ENCODE measurements at places on chromosomes 3 and 15. TPM values are rescaled to one million over a fixed set of nuclear protein-coding genes. Genes with fewer than 3 reads are reported as not detected.

DNA sequence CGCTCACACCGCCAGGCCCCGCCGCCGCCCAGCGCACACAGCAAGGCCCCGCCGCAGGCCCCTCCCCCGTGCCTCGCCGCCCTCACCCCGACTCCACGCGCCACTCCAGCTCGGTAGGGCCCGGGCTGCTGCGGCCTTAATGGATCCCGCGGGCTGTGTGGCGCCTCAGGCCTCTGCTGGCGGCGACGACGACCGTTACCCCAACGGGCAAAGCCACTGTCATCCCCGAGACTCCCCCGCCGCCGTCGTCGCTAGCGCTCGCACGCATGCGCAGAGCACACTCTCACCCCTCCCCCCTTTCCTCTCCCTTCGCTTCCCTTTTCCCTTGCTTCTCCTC is at the start of gene MSL2:
MSL2 (minus strand) TSS at position 272 of the 337 bp plus-strand sequence. CDS start 1,222 bp downstream, outside the sequence.
- DNase-seq: no peak

DNA sequence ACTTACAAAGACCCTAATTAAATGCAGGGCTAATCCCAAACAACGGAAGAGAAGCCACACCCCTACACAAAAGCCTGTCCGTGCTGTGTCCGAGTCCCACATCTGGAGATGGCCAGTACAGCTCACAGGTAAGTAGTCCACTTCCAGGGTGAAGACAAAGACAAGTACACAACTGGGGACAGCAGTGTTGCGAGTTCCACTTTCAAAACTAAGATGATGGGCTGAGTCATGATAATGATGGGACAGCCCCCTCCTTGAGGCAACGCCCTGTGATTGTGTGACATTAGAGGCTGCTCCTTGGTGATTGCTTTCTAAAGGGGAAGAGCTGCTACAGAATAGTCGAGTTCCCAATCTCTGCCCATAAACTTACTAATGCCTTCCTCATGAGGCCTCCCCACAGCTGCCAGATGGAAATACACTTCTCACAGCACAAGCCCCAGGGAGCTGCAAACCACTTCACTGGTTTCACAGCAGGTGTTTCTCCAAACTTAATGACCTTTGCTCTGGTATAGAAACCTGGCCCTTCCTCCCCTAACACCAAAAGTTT is 27.6 kb downstream of the RFT1 start:
- DNase-seq: no peak

DNA sequence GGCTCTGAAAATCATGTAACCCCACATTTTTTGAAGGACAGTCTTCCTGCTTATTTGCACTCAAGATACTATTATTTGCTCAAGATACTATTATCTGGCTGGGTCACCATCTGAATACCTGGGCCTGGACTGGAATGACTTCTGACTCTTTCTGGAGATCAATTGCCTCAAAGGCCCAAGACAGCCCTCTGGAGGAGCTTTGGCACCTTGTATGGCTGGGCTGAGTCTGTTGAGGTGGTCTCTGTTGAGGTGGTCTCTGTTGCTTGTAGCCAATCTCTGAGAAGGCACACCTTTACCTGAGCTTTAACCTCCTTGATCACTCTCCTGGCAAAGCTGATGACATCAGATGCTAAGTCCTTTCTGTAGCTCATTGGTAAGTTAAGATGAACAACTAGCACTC is 33.0 kb downstream of the SPATA12 start:
- no peak for DNase-seq

- no peak for DNase-seq
Observed at GRCh38 chr15:51623386-51623938, 891 bp upstream of the DMXL2 start.

GRCh38 chr3:54188176-54188791 is 65.9 kb downstream of the CACNA2D3 start:
- peak; percentile 64 for DNase-seq

DNA sequence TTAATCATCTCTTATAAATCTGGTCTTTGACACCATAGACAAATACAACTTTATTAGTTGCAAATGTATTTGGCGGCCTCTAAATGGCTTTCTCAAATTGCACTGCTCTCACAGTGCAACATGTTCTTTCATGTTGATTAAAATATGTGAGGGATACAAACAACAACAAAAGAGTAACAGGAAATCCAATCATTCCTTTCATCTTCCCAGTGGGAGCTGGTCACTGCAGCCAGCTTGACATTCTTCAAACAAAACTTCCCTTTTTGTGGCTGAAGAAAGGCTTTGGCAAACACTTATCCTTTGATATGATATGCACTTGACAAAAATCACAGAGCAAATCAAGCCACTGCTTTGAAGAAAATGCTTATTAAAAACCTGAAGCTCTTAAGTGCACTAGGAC is 973.6 kb downstream of the EPHA3 start:
- no peak for DNase-seq

DNA sequence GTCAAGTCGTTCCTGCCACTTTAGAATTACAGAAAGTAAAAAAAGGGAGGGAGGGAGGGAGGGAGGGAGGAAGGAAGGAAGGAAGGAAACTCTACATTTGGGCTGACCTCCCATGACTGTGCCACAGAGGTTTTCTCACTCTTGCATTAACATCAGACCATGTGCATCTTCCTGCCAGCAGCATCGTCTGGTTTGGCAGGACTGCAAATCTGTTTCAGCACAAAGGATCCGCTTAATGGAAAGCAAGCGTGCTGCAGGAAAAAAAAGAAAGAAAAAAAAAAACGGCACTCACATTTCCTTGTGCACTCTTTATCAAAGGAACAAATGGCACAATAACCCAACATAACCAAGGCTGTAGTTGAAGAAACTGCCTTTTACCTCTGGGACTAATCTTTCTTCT is 148.8 kb upstream of the HES1 start:
- DNase-seq: no peak

GRCh38 chr3:49807431-49808114 is 4.5 kb downstream of the INKA1 start:
- DNase-seq: no peak

DNA sequence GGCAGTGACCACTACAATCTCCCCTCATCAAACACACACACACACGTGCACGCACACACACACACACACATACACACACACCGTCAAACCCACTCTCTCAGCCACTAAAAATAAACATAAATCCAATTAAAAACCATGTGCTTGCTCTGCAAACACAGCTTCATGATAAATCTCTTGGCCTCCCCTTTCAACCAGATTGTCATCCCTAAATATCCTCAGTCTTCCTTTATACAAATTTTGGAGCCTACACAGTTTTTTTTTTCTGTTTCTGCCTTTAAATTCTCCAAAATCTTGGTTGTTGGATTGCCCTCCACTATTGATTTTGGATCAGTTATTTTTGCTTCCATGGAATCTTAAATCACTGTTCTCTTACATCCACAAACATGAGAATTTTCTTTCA is 245.6 kb downstream of the SATB1 start:
- no peak for DNase-seq

DNA sequence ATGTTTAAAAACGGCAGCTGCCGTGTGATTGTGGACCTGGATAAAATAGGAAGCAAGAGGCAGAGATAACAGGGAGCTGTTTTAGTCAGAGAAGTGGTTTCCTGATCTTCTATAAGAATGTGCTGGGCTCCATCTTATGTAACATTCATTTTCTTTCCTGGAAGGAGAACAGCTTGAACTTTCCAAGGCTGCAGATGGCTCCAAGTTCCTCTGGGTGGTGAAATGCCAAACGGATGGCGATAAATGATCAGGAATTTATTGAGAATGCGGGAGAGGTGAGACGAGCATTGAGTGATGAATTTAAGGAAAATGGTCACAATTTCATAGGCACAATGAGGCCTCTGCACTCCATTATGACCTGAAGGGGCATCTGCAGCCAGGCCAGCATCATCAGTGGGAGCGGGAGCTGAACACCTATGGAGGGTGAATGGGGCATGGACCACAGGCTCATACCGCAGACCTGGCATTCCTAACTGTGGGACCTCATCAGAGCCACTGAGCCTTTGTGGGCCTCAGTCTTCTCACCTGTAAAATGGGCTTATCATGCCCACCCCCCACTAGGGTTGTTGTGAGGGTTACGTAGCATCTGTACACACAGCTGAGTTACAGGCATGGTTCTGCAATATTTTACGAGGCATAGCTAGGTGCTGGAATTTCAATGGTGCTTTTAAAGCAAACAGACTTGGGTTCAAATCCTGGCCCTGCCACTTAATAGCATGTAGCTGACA is 17.1 kb downstream of the MGLL start:
- DNase-seq: no peak

DNA sequence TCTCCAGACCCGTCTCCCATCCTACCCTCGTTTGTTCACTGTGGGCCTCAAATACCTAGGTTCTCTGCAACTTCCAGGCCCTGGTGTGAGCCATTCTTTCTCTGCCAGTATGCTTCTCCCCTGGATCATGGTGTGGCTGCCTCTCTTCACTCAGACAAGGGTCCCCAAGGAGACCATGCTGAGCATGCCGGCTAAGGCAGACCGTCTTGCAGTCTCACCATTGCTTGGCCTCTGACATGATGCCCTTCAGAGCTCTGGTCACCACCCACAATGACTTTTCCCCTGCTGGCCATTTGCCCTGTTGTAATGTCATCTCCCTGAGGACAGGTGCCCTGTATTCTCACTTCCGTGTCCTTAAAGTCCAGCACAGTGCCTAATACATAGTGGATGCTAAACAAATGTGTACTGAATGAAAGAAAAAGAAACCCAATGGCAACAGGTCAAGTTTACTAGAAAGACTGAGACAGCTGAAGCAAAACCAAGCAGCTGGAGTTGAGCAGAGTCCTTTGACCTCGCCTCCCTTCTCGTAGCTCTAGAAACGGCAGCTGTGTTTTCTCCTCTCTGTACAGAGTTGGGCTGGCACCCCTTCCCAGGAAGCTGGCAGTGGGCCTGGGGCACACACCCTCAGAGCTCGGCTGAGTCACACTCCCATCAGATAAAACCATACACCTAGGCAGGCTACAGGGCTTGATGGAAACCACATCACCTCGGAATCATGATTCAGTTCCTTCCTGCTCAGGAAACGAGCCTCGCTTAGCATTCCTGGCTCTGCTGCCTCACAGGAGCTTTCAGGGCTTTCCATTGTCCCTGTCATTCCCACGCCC is 8.6 kb downstream of the TLR9 start:
- DNase-seq: no peak

DNA sequence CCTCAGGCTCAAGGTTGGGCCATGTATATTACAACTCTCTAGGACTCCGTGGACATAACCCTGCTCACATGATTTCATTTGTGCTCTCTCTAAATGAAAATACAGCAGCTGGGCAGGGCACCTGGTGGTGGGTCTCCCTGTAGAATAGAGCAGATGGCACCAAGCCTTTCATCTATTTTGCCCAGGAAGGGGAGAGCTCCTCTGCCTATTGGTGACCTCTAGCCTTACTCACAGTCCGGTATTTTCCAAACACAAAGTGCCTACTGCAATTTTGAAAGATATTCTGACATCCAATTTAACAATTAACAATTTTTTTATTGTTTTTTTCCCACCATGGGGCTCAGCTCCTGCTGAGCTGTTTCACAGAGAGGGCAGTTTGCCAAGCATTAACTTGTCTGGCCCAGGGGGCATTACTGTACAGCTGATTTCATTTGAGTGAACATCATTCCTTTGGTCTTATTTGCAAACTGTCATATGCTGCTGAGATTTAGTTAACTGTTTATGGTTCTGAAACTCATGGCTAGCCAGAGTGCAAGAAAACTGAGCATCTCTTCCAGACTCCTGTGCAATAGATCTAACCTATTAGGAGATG is 474.0 kb downstream of the EPHB1 start:
- no peak for DNase-seq

INKA1 gene
- not detected for total RNA-seq

MRPL3 gene
- total RNA-seq: 123 TPM

EPHB1 gene
- 4.6 TPM for total RNA-seq

BSN gene
- 0.93 TPM for total RNA-seq

FRG2C gene
- not detected for total RNA-seq

PEX11A gene
- 4.1 TPM for total RNA-seq

RTP4 gene
- not detected for total RNA-seq

CD96 gene
- total RNA-seq: 1.5 TPM
